Karpas-422 (cell line): ENCODE measurements at places on chromosomes 7 and 10. TPM values are rescaled to one million over a fixed set of nuclear protein-coding genes. Genes with fewer than 3 reads are reported as not detected.

DNA sequence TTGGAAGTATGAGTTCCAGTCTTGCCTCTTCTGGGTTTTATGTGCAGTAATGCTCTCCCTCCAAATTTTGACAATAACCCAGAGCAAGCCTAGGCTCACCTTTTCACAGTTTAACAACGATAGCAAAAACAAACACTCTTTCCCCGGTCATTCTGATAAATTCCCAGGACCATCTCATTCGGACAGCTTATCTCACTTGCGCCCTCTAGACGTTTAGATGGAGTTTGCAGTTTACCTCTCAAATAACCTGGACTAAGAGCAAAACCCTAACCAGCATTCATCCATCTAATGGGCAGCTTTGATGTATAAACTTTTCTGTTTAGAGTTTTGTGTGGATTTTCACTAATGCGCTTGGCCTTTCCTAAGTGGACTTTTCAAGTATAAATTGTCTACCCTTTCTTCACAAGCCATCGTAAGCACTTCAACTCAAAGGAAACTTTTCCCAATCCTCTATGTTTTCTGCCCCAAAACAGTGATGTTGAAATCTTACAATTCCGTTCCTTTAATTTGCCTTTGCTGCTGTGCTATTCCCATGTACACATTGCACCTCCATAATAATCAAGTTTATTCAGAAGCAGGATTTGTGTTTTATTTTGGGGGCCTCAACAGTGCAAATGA, 114.9 kb downstream of the HDAC9 start:
- no peak overlapping the region for H3K27ac ChIP-seq
- DNase-seq, result peak; percentile 76
- H3K4me3 ChIP-seq, result no peak overlapping the region

GRCh38 chr7:30845426-30846135, 66.1 kb upstream of the AQP1 start:
- DNase-seq, result no peak
- peaks cover 17% of the 10 kb centered on the region for H3K4me1 ChIP-seq
- no peaks in the 10 kb centered on the region for H3K27me3 ChIP-seq
- H3K27ac ChIP-seq, result no peak overlapping the region
- no peaks in the 10 kb centered on the region for H3K36me3 ChIP-seq

DNA sequence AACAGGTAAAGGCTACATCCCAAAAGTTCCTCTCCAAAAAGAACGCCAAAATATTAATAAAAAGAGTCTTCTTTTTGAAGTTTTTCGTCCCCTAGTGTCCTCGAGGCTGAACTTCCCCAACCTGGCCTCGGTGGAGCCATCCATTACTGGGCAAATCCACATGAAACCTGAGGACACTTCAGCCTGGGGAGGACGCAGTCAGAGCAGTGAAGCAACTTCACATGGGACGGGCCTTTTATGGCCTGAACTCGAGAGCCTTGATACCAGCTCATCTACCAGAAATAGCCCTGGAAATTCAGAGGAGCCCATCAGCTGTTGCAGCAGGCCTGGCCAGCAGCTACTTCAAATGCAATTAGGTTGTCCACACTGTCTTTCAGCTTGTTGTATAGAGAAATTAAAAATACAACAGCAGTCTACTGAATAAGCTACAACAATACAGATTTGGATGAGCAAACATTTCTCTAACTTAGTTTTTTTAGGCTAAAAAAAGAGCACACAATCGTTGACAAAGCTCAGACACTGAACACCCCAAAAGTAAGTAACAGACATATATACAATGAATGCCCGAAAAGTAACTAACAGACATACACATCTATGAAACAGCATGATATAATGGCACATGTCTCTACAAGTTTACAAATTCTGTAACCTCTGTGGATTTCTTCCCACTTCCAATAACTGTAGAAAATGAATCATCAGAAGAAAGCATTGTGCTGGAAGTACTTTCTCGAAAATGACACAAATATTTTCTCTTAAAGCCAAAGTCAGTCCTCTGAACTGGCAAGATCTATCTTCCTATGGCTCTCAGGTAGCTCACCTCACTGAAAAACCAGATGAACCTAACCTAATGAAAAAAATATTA, at the start of gene SVIL:
TSS of gene SVIL (minus strand) at position 208 of the 862 bp plus-strand sequence. CDS start 79,913 bp downstream, outside the sequence.
- no peak within 1 kb of the TSS for H3K4me3 ChIP-seq
- DNase-seq, result no peak
- H3K4me1 ChIP-seq, result no peaks in the 10 kb centered on the region
- H3K27ac ChIP-seq, result no peak within 1 kb of the TSS

GRCh38 chr7:32145911-32146310, 75.7 kb upstream of the PDE1C start:
- no peak for DNase-seq
- H3K36me3 ChIP-seq, result no peaks in the 10 kb centered on the region
- no peak overlapping the region for H3K4me3 ChIP-seq
- H3K27ac ChIP-seq, result no peak overlapping the region
- H3K27me3 ChIP-seq, result no peaks in the 10 kb centered on the region

Gene DENND2A
- total RNA-seq, result not detected in 2 replicates

Gene SUMF2
- total RNA-seq, result 109 and 146 TPM in 2 replicates
